ENCODE measurements at places on chromosomes 4 and X. TPM values are rescaled to one million over a fixed set of nuclear protein-coding genes. Genes with fewer than 3 reads are reported as not detected.

- no peak for DNase-seq
These were observed 112.5 kb upstream of the STK26 start for GRCh38 chrX:131910586-131910985.

- peak; percentile 10 for DNase-seq
These were observed 220.7 kb downstream of the HS6ST2 start for GRCh38 chrX:132737743-132738142.

PCDH10 gene
- 2.5 TPM for total RNA-seq

DNA sequence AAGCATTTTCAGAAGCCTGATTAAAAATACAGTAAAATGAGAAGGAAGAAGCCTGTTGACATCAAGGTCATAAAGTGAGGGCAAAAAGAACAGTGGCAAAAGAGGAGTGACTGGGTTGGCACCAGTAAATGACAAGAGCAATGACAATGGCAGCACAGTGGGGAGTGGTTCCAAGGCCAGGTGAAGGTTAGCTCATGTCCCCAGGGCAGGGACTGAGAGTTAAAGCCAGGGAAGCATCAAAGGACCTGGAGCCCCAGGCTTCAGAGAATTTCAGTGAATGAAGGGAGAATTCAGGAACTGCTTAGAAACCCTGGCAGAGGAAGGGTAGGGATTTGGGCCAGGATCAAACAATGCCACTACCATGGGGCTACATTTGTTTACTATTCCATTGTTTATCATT is 8.8 kb upstream of the PIGA start:
- no peak for DNase-seq

FGF13 gene
- total RNA-seq: 0.29 TPM

GRCh38 chrX:129690435-129690834 is 35.7 kb upstream of the APLN start:
- no peak for DNase-seq

DNA sequence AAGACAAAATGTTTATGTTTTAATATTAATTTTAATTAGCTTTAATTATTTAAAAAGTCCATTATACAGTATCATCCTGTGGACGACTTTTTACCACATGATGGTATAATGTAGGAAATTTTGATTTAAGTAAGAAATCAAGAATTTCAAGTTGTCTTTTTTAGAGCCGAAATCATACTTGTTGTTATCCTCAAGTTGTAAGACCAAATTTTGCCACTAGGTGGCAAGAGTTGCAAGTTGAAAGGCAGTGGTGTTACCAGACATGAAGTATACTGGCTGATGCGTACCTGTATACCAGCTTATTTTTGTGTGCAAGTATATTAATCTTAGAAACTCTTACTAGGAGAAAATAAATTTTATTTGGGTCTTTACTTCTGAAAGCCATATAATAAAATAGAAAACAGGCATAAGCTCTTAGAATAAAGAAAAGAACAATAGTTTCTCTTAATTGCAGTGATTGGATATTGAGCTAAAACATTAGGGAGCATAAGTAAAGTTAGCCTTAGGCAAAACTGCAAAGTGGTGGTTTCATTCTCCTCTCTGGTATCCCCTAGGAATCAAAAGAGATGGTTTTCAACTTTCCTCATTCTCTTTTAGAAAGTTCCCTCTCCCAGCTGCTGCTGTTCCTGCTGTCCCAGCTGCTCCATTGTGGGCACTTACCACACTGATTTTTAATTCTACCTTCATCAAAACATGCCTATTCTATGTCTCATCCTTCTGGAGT is 118.0 kb upstream of the WDFY3 start:
- peak; percentile 12 for DNase-seq

GRCh38 chr4:85777908-85778631 is 303.1 kb downstream of the ARHGAP24 start:
- no peak for DNase-seq

DNA sequence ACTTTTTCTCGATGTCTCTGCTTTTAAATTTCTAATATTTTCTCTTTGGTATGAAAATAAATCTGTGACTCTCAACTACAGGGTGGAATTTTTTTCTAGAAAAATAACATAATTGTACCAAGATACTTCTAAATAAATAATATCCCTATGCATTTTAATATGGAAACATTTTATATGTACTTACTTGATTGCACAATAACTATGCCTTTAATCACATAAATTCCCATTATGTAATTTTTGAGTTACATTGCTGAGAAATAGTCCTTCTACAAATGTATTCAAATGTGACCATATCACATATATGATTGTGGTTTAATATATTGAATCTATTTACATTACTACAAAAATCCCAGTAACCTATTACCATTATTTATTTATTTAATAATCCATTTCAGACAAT is 1543.3 kb upstream of the PABPC4L start:
- DNase-seq: no peak

NDUFC1 gene
- total RNA-seq: 128 TPM

DNA sequence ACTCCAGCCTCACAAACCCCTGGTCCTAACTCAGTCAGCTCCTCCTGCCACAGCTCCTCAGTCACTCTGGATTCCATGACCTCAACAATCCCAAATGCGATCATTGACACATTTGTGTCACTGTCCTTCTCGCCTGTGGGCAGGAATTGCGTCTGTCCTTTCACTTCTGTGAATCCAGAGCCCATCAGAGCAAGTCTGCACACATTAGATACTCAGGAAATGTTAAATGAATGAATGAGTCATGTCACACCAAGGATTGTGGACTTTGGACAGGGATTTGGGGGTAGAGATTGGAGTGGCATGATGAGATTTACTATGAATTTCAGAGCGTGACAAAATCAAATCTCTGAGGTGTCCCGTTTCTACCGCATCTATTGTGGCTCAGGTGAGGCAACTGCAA is 11.8 kb upstream of the CLDN24 start:
- peak; percentile 83 for DNase-seq

DNA sequence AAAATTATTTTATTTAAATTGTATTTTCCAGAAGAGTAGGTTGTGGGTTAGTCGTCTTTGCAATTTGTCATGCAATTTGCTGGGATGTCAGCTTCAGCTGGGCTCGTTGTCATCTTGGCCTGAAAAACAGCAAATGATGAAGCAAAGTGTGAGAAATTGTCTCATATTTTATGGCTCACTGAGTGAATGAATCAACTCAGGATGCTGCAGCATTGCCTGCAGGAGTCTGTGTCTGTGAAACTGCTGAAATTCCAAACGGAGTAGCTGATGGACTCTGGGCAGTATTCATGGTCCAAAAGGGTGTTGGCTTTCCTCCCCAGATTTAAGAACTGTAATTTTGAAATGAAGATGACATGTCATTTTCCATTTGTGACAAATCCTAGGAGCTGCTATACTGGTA is 37.2 kb downstream of the CXCL8 start:
- peak; percentile 21 for DNase-seq

DNA sequence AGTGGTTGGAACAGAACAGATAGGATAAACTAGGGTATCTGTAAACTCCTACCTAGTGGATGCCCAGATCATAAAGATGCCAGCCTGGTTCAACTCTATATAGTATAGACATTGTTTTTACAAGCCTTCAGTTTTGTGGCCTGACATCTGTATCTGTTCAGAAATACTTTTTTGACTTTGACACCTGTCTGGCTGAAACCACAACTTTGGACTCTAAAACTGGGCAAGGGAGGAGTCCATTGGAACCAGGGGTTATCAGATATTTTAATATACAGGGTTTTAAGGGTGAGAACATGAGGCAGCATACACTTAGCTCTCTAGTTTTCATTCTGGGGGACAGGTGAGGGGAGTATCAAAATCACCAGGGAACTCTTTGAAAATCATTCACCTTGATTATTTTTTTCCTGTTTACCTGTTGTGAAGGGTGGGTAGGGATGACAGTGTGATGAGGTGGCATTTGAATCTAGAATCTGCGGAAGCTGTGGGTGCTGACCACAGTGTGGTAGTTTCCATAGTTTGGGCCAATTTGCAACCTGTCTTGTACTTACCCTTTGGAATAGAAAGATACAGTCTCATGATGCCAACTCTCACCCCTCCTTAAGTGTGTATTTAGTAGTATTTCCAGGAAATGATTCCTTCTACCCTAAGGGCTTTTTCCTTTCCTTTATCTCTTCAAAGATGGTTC is 20.6 kb downstream of the GAB1 start:
- no peak for DNase-seq

CRMP1 gene
- total RNA-seq: not detected

DNA sequence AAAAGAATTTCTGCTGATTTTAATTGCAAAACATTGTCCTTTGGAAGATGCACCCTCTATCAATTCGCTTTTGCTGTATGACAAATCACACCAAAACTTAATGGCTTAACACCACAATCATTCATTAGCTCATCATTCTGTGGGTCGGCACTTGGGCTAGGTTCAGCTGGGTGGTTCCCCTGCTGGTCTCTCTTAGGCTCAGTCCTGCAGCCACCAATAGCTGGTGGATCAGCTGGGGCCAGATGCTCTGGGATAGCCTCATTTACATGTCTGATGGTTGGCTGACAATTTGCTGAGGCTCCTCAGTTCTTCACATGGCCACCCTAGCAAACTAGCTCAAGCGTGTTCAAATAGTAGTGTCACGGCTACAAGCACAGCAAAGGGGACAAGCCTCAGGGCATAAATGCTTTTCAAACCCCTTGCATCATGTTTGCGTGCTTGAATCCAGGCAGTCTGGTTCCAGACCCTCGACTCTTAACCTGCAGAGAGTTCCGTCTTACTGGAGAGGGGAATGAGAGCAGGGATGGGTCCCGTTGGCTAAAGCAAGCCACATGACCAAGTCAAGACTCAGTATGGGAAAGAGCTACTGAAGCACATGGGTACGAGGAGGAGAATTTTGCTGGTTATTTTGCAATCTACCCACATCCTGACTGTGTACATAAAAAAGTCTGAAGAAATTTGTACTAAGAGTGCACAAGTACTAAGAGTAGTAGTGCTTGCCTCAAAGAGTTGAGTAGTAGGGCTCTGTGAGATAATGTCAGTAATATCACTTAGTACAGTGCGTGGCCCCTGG is 7.5 kb upstream of the ACSL1 start:
- DNase-seq: no peak

DNA sequence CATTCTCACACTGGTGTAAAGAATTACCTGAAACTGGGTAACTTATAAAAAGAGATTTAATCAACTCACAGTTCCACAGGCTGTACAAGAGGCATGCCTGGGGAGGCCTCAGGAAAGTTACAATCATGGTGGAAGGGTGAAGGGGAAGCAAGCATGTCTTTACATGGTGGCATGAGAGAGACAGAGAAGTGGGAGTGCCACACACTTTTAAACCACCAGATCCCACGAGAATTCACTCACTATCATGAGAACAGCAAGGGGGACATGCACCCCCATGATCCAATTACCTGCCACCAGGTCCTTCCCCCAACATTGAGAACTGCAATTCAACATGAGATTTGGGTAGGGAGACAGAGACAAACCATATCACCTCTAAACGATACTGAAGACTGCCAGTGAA is 23.0 kb downstream of the EPGN start:
- DNase-seq: no peak

DNA sequence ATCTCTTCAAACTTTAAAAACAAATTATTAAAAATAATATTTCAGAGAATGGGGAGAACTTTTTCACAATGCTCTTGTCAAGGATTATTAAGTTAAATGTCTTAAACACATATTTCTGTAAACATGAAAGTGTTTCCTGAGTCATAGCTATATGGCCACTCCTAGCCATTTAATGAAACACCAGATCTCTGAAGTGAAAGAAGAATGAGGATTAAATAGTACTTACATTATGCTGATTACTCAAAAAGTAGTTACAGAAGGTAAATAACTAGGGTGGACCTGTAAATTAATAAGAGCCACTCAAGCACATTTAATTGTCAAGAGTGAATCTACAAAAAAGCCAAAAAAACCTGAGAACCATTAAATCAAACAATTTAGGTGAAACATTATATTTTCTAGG is 57.6 kb upstream of the GALNT7 start:
- DNase-seq: no peak

- DNase-seq: no peak
These were observed 17.4 kb upstream of the ARMCX2 start for GRCh38 chrX:101677028-101677427.

SH3RF1 gene
- total RNA-seq: 7.4 TPM

COX7B2 gene
- not detected for total RNA-seq

GRCh38 chrX:9557091-9557490 is 92.2 kb downstream of the TBL1X start:
- DNase-seq: no peak

DNA sequence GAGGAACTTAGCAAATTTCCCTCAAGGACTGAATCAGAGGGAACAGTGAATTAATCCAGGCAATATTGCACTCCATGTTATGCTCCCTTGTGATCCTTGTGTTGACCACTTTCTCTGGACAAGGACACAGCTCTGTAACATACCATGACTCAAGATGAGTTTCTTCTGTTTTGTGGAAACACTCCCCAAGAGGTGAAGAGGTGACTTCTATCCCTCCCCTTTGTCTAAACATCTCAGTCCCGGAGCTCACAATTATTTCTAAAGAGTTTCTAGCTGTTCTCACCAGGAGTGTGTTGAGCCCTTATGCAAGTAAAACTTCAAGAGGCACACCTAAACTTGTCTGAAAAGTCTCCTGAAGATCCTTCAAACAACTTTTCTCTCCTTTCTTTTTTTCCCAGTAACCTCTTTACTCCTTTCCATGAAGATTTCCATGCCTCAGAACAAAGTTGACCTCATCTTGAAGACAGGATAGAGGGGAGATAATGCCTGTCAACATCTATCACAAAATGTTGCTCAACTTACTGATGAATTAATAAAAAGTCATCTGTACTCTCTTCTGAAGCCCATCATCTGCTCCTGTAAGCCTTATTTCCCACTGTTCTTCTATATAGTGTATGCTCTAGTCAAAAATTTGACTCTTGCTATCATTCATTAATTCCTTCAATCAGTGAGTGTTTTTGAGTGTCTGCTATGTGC is 429.1 kb downstream of the SPRY1 start:
- DNase-seq: no peak

DNA sequence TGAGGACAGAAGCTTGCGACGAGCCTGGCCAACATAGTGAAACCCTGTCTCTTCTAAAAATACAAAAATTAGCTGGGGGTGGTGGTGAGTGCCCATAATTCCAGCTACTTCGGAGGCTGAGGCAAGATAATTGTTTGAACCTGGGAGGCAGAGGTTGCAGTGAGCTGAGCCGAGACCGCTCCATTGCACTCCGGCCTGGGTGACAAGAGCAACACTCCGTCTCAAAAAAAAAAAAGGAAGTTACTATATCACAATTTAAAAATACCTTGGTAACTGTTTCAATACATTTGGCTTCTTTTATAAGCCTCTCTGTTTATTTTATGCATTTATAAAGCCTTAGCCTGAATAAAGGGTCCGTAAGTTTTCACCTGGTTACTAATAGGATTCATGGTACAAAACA is 46.6 kb upstream of the CHRNA9 start:
- DNase-seq: no peak

GRCh38 chr4:8008391-8008790 is 68.7 kb upstream of the AFAP1 start:
- no peak for DNase-seq

- DNase-seq: no peak
These were observed 332.5 kb upstream of the FAM241A start for GRCh38 chr4:111812760-111813159.

All from Caki2 (cell line).